ENCODE measurements at places on chromosomes 2 and 18.

DNA sequence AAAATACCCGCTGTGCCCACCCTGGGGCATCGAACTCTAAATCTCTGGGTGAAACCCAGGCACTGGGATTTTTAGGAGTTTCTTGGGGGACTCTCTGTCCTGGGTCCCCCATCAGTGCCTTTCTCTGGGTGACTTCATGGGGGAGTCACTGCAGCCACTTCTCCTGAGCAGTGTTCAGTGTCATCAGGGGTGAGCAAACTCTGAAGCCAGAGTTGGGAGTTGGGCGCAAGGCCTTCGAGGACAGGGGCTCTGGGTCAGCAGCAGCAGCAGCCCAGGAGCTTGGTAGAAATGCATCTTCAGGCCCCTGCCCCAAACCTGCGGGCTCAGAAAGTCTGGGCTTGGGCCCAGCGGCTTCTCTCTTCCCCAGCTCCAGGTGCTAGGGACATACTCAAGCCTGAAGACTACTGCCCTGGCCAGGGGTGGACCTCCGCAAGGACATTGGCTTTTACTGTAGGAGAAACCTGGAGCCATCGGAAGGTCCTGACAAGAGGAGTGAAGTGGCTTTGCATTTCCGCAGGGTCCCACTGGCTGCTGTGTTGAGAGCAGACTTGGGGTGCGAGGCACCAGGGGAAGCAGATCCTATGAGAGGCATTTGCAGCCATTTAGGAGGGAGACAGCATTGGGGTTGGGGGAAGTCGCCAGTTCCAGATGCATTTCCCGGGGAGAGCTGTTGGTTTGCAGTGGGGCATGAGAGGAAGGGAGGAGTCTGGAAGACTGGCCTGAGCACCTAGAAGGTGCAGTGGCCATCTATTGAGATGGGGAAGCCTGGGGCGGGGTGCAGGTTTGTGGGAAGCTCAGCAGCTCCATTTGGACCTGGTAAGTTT is 51.5 kb upstream of the FAHD2A start:
- DNase-seq, result no peak

DNA sequence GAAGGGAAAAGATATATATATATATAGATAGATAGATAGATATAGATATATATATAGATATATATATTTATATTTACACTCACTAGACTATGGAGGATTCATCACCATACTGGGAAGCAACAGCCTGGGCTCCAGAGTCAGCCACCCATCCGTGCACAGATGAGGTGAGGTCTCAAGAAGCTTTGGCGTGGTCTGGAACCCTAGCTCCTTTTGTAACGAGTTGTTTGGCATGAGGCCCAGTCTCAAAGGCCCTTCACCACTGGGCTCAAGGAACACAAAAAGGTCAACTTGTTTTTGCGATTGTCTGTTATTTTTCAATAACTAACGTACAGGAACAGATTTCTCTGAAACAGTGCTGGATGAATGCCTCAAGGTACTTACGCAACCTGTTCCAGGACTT is 448.7 kb downstream of the CMPK2 start:
- DNase-seq, result no peak

DNA sequence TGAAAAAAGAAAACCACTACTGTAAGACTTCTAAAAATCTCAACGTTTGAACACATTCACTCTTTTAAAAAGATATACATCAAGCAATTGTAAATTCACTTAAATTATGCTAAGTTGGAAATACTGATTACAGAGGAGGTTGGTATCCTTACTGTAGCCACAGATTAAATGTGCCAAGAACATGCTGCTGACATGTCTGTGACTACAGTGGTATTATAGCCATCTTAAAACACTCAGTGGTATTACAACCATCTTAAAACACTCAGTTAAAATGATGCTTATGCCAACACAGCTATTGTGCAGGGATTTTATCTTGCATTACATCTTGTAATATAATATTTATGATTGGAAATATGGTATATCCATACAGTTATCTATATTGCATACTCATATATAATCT is 50.0 kb downstream of the TMEM131 start:
- DNase-seq, result no peak

DNA sequence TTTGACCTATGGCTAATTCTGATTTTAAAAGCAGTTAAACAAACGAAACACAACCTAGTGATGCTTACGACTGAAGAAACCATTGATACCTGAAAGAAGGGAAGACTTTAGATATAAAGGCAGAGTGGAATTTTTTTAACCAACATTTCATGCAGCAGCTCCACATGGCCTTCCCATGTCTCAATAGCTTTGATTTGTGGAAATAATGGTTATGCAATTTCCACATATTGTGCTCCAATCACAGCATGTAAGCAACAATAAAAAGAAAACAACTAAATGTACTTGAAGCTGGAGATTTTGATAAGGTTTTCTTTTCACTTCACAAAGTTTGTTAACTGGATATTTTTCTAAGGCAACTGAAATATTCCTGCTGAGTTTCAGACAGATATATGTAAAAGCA is 82.0 kb upstream of the SLC39A10 start:
- DNase-seq, result no peak

GRCh38 chr2:61454383-61454782 is 16.5 kb downstream of the USP34 start:
- DNase-seq, result no peak

DNA sequence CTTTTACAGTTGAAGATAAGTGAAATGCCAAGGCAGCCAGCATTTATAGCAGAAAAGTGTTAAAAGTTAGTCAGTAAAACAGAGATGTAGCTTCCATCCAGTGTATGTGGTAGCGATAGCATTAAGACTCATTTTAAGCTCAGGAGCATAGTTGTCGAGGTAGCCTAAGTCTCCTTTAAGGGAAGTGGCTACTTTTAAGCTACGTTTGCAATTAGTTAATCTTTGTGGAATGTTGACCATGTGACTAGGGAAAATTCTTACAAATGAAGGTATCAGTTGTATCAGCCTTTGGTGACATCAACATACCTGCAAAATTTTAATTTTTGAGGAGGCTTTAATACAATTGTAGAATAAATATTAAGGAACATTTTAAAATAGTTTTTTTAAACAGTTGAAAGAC is 61.9 kb downstream of the LHCGR start:
- DNase-seq, result no peak

- DNase-seq, result no peak
Observed at GRCh38 chr18:9993521-9994025, 79.8 kb downstream of the VAPA start.

- no peak for DNase-seq
Observed at GRCh38 chr2:55017428-55017827, 32.8 kb downstream of the RTN4 start.

GRCh38 chr2:128095201-128095600 is 4.2 kb downstream of the UGGT1 start:
- DNase-seq, result no peak

- no peak for DNase-seq
Observed at GRCh38 chr2:130846686-130847375, 10.1 kb downstream of the ARHGEF4 start.
